RKO (cell line): ENCODE measurements at places on chromosomes 16 and 17.

GRCh38 chr16:2478279-2478678, 3.4 kb downstream of the TBC1D24 start:
- no peak for DNase-seq

- DNase-seq: no peak
Observed at GRCh38 chr17:62112229-62112628, 47.2 kb upstream of the MED13 start.

GRCh38 chr17:69335058-69335457, 8.1 kb upstream of the ABCA5 start:
- DNase-seq: peak; percentile 68

GRCh38 chr17:31405890-31406371, 14.5 kb downstream of the RAB11FIP4 start:
- no peak for DNase-seq

DNA sequence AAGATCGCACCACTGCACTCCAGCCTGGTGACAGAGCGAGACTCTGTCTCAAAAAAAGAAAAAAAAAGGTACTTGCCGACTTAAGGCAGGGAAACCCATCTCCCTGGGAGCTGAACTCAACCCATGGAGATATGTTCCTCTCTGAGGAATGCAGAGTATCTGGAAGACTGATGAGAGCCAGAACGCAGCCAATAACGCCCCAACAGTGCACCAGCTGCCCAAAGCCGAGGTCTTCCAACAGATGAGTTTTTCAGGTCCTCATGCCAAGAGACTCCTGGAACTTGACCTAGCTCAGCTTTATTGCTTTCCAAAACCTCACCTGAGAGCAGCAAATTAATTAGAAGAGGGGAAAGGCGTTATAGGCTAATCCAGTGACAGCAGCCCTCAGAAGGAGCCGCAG, 9.4 kb downstream of the ELAC2 start:
- no peak for DNase-seq

- no peak for DNase-seq
Observed at GRCh38 chr17:27489045-27489715, 32.9 kb downstream of the KSR1 start.

GRCh38 chr16:17585449-17586074, 114.8 kb upstream of the XYLT1 start:
- no peak for DNase-seq

GRCh38 chr17:37642681-37643080, 565 bp downstream of the DDX52 start:
- DNase-seq: peak; percentile 60

- peak; percentile 55 for DNase-seq
Observed at GRCh38 chr16:12819126-12820117, 15.7 kb upstream of the CPPED1 start.

GRCh38 chr17:10337976-10338375, 34.8 kb downstream of the MYH13 start:
- no peak for DNase-seq

- no peak for DNase-seq
Observed at GRCh38 chr17:77560841-77561240, 397.7 kb upstream of the TNRC6C start.

DNA sequence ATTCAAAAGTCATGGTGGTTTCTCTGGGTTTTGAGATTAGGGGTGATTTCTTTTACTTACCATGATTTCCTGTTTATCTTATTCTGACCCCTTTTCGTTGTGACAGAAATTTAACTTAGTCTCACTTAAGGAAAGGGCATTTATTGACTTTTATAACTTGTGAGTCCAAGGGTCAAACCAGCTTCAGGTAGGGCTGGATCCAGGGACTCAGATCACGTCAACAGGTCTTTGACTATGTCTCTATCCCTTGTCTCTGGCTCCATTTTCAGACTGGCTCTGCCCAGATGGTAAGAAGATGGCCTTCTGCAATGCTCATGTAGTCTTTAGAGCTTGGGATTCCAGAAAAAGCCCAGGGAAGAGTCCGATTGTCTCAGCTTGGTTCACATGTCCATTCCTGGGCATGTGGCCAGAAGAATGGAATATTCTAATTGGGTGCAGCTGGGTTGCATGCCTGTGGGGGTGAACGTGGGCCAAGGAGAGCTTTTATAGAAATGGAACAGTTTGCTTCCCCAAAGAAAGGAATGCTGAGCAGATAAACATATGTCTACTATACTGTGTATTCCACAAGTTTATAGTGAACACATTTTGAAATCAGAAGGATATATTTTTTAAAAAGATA, 13.4 kb downstream of the USP43 start:
- no peak for DNase-seq

DNA sequence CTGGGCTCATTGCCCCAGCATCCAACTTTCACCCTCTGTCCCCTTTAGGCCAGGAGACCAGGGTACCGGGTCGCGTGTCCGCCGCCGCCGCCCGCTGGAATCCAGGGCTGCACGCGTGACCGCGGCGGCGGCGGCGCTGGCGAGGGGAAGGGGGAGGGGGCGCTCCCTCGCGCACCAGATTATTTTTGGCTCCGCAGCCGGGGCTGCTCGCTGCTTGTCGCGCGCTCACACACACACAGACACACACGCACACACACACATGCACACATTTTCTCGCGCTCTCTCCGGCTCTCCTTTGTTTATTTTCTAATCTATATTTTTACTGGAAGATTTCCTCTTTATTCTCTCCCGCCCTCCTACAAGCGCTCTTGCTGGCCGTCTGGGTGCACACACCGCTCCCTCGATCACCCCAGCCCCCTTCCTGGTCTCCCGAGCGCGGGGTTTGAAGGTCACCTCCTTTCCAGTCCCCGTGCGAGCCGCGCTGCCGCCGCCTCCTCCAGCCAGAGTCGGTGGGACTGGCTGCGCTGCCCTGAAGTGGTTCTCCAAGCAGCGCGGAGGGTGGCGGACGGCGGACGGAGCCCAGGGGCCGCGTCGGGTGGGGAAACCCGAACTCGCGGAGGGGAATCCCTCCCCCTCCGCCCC, 921.4 kb upstream of the EEF2KMT start:
- DNase-seq: no peak

DNA sequence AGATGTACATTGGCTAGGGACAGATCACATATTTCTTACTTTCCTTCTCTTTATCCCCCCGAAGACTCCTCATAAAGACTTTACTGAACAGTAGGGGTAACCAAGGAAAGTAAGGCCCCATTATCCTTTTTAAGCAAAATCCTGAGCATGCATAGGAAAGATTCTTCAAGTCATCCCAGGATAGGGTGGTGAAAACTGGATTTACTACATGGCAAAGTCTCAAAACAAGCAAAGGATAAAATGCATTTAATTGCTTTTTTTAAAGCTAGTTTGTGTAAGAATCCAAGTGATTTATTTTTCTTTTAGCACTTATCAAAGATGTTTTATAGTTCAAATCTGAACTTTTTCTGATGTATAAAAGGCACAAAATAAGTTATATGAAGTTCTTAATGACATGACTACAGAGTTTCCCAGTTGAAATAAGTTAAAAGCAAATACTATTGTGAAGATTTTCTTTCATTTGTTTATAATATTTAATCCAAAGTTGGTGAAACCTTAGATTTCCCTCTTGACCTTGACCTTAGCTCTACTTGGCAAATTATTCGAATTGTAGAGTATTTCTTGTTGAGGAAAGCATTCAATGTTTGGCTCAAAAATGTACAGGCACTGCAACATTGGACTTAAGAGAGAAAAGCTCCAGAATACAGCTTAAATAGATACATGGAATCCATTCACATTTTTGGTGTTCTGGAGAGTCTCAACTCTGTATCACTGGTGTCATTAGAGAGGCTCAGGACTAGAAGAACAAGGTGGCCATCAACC, 104.3 kb downstream of the ABCA8 start:
- no peak for DNase-seq

DNA sequence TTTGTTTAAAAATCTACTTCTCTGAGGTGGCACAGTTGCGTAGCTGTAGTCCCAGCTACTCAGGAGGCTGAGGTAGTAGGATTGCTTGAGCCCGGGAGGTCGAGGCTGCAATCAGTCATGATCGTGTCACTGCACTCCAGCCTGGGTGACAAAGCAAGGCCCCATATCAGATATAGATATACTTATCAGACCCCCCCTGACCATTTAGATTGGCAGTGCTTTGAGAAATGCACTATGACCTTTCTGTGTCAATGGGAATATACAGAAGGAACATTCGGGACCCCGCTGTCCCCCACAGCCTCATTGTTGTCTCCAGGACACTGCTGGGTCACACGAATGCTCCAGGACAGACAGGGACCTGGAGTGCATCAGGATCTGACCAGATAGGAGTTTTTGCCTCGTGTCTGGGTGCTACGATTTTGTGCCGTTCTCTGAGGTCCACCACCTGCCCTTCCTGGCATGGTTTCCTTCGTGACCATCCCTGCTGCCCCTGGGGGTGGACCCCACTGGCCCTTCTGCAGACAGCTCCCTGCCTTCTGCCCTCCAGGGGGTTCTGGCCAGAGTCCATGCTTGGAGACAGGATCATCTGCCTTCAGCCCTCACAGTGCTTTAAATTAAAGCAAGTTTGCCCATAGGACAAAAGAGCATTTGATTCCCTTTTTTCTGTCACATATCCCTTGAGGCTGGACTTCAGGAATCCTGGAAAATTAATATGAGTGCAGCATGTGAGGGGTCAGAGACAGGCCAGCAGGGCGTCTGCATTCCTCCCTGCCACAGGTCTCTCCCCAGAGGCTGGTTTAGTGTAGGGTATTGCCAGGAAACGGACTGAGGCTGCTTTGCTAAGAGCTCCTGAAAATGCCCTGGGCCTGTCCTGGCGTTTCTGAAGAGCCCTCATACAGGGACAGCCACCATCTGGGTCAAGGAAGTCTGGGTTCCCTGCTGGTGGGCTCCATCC, 19.3 kb downstream of the PLD6 start:
- no peak for DNase-seq

DNA sequence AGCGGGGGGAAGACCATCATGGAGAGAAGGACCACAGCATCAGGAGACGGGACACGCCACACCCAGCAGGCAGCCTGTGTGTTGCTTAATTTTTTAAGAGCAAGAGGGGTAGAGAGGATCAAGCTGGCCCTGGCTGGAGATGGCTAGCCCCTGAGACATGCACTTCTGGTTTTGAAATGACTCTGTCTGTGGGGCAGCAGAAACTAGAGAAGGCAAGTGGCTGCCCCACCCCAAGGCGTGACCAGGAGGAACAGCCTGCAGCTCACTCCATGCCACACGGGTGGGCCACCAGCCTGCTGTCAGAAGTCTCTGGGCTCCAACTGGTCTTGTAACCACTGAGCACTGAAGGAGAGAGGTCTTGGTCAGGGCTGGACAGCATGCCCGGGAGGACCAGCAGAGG, 75.5 kb downstream of the SOCS1 start:
- no peak for DNase-seq

DNA sequence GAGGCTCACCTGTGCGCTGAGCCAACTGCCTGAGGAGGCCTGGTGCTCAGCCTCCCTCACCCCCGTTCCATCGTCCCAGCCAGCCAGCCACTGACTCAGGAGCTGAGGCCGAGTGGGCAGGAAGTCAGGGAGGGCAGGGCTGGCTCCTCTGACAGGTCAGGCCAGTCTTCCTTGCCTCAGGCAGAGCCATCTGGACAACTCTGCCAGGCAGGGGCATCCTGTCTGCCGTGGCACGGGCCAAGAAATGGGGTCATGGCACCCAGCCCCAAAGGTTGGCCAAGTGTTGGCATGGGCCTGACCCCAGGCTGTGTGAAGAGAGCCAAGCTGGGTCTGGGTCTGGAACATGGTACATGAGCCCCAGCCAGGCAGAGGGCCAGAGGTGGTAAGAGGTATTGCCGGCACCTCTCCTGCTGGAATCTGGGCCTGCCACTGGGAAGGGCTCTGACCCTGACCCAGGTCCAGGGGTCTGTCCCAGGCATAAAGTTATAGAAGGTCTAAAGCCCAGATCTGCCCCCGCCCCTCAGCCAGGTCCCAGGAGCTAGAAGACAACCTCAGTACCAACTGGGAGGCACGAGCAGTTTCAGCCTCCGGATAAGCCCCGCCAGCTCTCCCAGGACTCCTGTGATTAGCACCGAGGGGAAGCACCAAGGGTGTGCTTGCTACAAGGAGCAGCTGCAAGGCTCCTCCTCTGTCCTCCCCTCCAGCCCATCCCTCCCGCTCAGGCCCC, 2.5 kb upstream of the VASN start:
- no peak for DNase-seq

DNA sequence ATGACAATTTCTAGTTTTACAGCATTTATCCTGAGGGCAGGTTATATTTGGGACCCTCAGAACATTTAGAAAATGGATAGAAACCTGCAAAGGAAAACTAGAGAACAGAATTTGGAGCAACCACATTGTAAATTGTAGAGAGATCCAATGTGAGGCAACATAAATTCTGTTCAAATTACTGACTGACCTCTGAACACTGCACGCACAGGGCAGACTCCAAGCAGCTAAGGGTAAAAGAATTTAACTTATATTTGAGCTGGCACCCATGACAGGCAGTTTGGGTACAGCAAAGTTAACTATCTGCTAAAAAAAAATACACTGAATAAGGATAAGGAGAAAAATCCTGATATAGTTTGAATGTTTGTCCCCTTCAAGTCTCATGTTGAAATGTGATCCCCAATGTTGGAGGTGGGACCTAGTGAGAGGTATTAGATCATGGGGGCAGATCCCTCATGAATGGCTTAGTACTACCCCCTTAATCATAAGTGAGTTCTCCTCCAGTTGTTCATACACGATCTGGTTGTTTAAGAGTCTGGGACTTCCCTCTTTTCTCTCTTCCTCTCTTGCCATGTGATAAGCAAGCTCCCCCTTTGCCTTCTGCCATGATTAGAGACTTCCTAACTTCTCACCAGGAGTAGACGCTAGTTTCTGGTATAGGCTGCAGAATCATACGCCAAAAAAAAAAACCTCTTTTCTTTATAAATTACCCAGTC, 75.7 kb downstream of the FBXL20 start:
- no peak for DNase-seq

- no peak for DNase-seq
Observed at GRCh38 chr16:79542237-79542774, 58.2 kb downstream of the MAF start.

- DNase-seq: no peak
Observed at GRCh38 chr17:33972763-33973162, 282.3 kb upstream of the CCL2 start.

DNA sequence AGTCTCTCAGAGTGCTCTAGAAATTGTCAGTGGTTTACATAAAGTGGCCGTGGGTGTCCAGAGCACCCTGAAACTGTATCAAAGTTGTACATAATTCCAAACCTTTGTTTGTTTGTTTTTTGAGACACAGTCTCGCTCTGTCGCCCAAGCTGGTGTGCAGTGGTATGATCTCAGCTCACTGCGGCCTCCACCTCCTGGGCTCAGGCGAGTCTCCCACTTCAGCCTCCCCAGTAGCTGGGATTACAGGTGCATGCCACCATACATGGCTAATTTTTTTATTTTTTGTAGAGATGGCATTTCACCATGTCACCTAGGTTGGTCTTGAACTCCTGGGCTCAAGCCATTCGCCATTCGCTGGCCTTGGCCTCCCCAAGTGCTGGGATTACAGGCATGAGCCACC, 24.3 kb upstream of the ADGRG1 start:
- DNase-seq: no peak

GRCh38 chr16:51141106-51141505, 10.0 kb downstream of the SALL1 start:
- no peak for DNase-seq

- no peak for DNase-seq
Observed at GRCh38 chr17:73586275-73586832, 57.9 kb downstream of the SDK2 start.

GRCh38 chr17:40432864-40433528, 10.3 kb upstream of the IGFBP4 start:
- DNase-seq: no peak
